Retina (tissue), 1 donor: ENCODE measurements at places on chromosomes 7 and 10.

- no peak for DNase-seq
Observed at GRCh38 chr7:123993996-123994395, 38.9 kb downstream of the TMEM229A start.

DNA sequence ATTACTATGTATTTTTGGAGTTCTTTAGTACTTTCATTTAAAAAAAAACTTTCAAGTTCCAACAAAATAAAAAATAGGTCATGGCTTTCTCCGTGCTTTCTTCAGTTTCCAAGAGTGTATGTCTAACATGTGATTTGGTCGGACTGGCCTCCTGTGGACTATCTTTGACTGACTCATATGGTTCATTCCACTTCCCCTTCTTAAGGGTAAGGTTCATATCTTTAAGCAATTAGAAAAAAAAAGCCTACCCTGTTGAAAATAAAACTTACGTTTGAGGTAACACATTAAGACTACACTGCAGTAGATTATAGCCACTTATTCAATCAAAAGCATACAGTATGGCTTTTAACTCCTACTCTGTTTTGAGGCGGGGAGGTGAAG is 112.8 kb upstream of the AHR start:
- DNase-seq, result no peak

DNA sequence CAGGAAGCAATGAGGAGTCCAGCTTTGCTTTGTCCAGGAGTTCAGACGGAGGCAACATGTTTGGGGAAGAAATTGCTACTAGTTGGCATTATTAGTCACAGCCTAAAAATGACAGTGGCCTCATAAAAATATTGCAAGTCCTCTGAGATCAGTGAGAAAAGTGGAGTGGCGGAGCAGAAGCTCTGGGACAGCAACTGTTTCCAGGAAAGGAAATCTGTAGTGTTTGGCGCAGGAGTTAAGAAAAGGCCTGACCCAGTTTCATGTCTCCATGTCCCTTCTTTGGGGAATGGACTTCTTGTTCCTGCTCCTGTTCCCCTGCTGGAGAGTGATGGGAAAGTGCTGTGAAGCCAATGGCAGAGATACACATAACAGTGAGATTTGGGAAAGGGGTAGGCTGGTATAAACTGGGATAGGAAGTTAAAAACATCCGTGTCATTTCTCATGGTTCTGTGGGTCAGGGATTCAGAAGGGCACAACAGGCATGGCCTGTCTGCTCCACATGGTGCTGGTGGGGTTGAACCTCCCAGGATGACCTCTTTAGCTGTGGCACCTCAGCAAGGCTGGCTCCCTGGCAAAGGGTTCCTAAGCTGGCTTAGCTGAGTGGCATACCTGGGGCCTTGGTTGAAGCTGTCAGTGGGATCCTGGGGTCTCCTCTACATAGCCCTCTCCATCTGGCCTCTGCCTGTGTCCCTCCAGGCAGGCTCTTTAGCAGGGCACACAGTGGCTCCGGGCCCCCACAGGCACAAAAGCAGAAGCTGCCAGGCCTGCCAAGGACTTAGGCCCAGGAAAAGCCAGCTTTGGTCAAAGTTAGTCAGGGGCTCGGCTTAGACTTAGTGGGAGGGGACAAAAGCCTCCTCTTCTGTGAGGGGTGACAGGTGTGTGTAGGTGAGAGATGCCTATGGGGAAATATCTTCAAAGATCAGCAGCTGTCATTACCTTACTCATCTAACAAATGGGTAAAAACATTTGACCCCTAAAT is 77.7 kb downstream of the WDFY4 start:
- no peak for DNase-seq

GRCh38 chr10:48274636-48275035 is at the start of gene FRMPD2:
FRMPD2 (minus strand) TSS chr10:48274696; CDS start chr10:48274567, 129 bp downstream.
- DNase-seq, result peak; percentile 56

DNA sequence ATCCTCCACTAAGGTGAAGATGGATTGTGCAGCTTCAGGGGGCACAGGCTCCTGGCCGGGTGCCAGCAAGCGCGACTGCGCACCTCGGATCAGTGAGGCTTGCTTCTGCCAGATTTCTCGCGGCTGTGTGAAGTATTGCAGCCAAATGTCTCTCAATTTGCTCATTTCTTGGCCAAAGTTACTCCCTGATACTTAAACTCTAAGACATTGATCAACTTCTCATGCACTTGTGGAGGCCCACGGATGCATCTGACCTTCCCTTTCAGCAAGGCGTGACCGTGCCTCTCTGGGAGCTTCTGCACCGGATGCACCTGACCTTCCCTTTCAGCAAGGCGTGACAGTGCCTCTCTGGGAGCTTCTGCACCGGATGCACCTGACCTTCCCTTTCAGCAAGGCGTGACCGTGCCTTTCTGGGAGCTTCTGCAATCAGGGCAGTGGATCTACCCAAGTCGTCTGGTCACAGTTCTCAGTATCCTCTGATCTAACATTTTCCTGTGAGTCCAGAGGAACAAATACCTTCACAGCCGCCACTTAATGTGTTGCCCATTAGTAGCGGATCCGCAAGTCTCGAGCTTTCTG is 248.3 kb downstream of the ADARB2 start:
- no peak for DNase-seq

DNA sequence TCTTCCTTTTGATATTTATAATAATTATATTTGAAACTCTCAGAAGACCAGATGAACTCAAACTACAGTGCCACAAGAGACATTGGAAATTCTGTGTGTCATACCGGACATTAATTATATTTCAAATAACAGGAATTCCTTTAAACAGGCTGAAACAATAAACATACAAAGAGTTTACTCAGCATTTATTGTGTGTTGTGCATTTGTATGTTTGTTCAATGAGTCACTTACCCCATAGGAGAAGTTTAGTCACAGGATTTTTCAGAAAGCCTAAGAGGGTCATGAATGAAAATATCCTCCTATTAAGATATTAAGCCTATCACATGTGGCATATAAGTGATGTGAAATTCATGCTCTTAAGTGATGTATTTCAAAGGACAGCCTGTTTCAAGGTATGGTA is 566.8 kb downstream of the CNTNAP2 start:
- DNase-seq, result no peak

GRCh38 chr7:77433901-77434300 is 17.8 kb upstream of the GSAP start:
- DNase-seq, result no peak

DNA sequence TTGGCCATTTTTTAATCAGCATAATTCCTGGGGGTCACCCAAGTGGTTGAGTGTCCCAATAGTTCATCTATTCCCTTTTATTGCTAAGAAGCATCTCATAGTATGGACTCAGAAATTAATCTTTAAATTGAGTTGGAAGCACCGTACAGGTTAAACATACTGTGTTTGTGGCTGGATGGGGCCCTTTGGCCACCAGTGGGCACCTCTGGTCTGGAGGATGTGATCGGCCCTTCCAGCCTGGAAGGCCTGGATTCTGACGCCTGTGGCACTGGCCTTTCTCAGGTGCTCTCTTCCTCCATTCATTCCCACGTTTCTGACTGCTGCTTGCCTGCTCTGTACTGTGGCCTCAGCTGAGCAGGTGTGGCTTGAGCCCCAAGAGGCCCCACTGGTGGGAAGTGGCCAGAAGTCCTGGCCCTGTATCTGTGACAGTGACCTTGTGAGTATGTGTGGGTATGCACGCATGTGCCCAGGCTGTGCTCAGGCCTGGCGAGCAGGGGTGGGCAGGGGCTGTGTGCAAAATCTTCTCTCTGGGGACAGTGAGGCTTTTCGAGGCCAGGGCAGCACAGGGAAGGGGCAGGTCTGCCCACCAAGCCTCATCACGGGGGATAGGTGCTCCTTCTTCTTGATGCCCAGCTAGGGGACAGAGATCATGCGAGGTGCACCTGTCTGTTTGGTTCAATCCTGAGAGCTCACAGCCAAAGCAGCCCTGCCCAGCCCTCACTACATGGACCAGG is 30.1 kb downstream of the LDB3 start:
- DNase-seq, result no peak

DNA sequence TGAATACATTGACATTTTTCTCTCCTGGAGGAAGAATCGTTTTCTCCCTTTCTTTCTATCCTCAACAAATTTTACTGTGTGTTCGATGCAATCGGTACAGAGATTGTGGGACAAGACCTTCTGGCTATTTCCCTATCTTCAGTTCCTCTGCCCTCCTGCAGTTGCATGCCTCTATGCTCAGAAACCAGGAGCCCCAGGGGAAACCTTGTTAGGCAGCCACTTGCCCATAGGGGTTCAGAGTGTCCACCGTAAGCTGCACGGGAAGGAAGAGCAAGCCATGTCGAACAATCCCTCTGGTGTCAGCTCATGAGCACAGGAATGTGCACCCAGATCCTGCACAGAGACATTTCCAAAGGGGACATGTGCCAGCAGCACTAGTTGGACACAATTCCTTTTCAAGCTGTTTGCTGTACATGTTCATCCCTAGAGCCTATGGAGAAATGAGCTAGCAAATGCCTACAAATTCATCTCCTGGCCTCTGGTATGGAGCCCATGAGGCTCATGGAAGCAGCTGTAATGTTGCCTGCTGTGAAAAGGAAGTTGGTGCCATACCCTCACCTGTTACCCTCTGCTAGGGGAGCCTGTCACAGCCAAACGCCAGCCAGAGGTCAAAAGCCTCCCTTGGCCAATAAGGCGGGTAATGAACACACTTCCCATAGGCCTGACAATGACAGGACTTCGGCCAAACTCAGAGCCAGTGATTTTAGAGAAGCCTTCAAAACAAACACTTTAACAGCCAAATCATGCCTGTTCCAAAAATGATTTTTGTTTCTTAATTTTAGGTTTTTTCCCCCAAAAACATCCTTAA is 35.9 kb upstream of the ASAH2 start:
- DNase-seq, result no peak

GRCh38 chr7:95631527-95631926 is 35.2 kb upstream of the PDK4 start:
- DNase-seq, result no peak

DNA sequence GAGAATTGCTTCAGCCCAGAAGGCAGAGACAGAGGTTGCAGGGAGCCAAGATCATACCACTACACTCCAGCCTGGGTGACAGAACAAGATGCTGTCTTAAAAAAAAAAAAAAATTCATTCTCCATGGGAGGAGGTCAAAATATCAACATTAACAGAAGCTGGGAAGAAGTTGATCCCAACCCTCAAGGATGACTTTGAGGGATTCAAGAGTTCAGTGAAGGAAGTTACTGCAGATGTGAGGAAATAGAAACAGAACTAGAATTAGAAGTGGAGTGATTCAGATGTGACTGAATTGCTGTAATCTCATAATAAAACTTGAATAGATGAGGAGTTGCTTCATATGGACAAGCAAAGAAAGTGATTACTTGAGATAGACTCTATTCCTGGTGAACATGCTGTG is 19.7 kb upstream of the RPEL1 start:
- no peak for DNase-seq

DNA sequence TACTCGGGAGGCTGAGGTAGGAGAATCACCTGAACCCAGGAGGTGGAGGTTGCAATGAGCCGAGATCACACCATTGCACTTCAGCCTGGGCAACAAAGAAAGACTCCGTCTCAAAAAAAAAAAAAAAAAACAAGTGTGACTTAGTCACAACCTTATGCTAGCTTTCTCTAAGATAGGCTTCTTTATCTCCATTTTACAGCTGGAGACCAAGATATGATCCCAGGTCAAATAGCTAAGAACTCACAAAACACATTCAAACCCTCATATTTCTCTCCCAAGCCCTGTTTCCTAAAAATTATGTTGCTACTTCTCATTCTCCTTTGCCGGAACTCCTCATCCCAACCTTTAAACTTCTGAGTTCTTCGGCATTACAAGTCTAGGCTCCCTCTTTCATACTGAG is 13.0 kb upstream of the DHTKD1 start:
- no peak for DNase-seq

DNA sequence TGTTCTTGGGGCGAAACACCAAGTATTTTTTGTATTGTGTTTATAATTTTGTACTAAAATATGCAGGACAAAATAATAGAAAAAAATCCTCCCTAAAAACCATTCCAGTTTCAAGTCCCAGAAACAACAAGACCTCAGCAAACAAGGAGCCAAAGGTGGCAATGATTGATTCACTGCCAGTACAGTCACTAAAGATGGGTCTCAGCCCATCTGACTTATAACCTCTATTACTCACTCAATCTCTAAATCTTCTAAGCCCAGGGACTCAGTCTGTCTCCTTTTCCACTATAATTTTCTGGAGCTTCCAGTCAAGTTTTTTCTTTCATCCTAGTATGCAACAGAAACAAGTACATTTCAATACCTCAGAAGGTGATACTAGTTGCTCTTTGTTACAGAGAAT is 33.3 kb downstream of the SNX13 start:
- no peak for DNase-seq

DNA sequence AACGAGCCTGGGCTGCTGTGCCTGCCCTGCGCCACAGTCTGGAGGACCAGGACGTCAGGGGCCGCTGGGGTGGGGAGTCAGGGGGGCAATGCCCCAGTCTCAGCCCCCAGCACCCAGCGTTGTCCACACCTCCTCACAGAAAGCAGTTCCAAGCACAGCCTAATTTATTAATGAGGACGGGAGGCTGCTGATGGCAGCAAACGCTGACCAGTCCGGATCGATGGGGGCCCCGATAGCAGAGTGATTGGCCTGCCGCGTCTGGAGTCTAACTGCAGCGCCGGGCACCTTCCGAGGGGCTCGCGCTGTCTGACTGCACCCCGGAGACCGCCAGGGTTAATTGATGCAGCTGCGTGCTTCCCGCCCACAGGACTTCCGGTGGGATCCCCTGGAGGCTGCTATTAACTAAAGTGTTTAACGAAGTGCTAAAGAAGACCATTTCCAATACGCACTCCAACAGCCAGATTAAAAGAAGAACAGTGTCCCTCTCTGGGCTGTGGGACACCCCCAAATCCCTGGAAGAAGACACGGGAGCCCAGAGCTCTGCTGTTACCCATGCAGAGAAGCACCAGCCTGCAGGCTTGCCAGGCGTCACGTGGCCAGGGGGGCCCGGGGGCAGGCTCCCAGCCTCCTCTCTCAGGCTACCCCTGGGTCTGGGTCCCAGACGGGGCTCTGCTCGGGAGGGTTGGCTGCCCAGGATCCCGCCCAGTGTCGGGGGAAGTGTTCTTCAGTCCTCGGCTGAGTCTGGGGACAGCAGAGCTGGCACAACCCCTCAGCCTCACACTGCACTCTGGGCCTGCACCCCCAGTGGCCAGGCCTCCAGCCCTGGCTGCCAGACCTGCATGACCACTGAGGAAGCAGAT is 63.8 kb downstream of the MICALL2 start:
- no peak for DNase-seq

GRCh38 chr7:53350241-53350640 is 314.8 kb downstream of the POM121L12 start:
- DNase-seq, result peak; percentile 28

GRCh38 chr10:13859979-13860654 is 273.4 kb downstream of the PRPF18 start:
- DNase-seq, result peak; percentile 17

- no peak for DNase-seq
Observed at GRCh38 chr7:95691464-95691863, 80.9 kb upstream of the DYNC1I1 start.

DNA sequence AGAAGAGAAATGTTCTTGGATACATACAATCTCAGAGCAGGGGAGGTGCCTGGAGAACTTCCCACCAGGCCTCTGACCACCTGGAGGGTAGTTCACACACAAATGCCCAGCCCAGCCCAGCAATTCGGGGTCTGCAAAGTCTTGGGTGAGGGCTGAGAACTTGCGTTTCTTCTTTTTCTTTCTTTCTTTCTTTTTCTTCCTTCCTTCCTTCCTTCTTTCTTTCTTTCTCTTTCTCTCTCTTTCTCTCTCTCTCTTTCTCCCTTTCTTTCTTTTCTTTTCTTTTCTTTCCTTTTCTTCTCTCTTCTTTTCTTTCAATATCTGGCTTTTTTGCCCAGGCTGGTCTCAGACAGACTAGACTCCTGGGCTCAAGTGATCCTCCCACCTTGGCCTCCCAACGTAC is 22.4 kb downstream of the NPC1L1 start:
- DNase-seq, result no peak
